ENCODE measurements at places on chromosomes 1 and 21.

- DNase-seq = no peak
These were observed 12.2 kb downstream of the METTL13 start for GRCh38 chr1:171793636-171794035.

GRCh38 chr1:109229531-109230127 lies 15.9 kb downstream of the SARS1 start:
- no peak for DNase-seq

- DNase-seq = no peak
These were observed 14.0 kb downstream of the JUN start for GRCh38 chr1:58769809-58770320.

- peak; percentile 38 for DNase-seq
These were observed 3.0 kb upstream of the TNFRSF4 start for GRCh38 chr1:1216770-1217620.

DNA sequence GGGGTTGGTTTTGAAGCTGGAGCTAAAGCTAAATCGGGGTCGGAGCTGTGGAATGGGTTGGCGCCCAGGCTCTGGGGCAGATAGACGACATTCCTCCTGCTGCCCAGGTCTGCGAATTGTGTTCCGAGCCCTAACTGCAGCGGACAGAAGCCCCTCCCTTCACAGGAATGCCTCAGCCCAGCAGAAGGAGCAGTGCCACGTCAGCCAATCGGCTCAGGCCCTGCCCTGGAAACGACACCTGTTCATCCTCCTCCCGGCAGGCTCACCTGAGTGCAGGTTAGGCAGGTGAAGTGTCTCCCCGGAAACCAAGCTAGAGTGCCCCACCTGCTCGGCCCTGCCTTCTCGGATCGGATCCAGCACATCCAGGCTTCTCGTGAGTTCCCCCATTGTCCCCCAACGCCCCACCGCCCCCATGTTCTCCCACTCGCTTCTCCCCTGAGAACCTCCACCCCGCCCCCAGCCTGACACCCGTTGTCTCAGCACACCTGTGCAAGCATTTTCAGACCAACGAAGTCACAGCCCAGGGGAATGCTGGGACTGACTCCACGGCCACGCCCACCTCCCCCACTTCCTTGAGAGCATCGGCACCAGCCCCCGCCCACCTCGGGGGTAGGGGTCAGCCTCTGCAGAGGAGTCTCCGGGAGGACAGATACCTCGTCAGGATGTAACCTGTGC lies 775 bp downstream of the TMEM125 start:
- DNase-seq = no peak

GRCh38 chr1:16251381-16251780 lies 14.4 kb upstream of the CPLANE2 start:
- DNase-seq = no peak

GRCh38 chr1:155125946-155126555 lies 1.6 kb upstream of the EFNA1 start:
- no peak for DNase-seq

- DNase-seq = no peak
These were observed 26.5 kb downstream of the OLIG1 start for GRCh38 chr21:33096426-33096825.

GRCh38 chr1:186948535-186948934 lies 119.8 kb downstream of the PLA2G4A start:
- no peak for DNase-seq

DNA sequence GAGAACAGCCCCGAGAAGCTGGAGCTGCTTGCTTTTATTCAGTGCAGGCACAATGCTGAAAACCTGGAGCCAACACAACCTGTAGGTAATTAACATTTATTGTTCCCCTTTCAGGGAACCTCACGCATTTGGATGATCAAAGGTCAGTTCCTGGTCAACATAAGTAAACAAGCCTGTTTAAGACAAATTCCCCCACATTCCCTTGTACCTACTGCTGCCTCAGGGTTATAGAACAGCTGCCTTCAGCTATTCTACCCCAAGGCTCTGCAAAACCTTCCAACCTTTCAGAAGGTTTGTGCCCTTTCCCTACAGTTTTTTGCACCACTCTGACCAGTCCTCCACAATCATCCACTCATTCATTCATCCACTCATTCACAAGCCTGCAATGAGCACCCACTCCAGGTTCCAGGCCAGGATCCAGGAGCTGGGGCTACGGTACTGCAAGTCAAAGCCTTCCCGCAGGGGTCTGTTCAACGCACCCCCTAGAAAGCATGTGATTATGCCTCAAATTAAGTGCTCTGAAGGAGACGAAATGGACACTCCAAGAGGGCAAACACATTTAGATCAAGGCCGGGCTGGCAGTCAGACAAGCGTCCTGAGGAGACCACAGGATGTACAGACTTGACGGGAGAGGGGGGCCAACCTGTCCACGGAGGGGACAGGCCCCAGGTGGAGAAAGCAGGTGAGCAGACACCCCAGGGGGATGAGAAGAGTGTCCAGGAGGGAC lies 683.9 kb downstream of the MATN1 start:
- no peak for DNase-seq

- DNase-seq = no peak
These were observed 204.5 kb downstream of the TM2D1 start for GRCh38 chr1:61520401-61520800.

DNA sequence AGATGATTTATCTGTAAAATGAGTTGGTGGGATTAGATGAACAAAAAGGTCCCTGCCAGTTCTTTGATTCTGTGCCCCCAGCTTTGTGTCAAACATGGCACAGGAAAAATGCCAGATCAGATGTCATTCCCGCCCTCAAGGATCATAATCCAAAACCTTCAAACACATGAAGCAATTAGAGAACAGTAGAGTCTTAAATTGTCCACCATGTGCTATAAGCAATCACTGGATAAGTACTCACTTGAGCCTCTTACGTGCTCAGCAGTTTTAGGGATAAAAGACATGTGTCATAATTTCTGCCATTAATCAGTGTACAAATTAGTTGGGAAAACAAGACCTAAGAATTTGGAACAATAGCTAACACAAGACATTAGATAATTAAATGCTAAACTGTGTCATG lies 15.4 kb upstream of the KIAA0040 start:
- no peak for DNase-seq

GRCh38 chr1:86150553-86151055 lies 6.0 kb downstream of the COL24A1 start:
- DNase-seq = no peak

DNA sequence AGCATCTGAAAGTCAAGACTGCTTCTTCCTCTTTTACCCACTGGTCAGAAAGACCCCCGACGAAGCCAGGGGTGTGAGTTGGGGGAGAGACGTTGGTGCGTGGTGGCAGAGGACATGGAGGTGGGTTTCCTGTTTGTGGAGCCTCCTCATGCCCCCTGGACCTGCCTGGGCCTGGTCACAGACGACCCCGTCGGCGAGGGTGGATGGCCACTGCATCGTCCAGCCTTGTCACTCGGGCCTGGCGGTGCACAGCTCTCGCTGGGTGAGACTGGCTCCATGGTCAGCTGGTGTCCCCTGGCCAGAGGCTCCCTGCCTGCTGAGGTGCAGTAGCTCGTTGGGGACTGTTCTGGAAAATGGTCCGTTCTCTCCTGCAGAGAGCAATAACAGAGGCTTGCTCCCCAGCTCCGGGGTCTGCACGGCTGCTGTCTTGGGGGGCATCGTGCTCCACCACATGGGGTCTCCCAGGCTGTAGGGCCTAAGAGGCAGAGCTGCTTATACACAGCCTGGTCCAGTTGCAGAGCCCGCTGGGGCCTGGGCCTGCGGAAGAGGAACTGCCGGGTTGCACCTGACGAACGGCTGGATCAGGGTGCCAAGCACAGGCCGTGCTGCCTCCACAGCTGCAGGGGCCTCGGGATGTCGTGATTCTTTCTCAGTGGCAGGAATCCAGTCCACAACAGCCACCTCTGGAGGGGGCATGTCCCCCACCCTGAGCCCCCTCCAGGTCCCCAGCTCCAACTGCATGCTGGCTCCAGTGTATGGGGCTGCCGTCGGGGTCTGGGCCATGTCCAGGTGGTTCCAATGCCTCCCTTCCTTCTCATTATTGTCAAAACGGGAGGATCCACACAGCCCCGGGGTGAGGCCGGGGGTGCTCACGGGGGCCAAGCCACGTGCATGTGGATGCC lies 18.0 kb upstream of the ACTRT2 start:
- no peak for DNase-seq

DNA sequence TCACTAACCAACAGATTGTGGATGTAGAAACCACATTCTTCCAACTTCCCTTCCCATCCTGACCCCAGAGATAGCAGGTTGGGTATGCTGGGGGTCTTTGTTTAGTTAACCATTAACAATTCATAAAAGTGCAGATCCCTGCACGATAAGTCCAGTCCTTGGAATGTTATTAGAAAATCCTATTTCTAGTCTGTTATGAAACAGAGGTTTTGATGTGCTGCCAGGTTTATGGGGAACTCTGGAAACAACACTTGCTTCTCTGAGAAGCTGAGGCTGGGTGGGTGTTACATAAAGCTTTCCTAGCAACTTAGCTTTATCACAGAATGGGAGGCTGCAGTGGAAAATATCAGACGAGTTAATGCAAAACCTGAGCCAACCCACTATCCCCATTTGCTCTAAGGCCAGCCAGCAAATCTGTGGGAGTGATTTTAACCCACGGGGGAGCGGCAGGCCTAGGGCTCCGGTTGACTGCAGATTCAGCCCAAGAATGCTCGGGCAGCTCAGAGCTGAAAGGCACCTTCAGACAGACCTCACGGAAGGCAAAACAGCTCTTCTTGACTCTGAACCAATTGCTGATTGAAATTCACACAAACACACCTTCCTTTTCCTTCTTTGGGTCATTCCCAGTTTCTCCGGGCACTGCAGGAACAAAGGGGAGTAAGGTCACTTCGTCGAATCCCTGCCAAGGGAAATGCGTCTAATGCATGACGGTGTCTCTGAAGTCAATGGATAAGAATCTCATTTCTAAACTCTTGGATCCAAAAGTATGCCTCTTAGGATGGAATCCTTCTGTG lies 111.7 kb upstream of the IRF2BP2 start:
- no peak for DNase-seq

DNA sequence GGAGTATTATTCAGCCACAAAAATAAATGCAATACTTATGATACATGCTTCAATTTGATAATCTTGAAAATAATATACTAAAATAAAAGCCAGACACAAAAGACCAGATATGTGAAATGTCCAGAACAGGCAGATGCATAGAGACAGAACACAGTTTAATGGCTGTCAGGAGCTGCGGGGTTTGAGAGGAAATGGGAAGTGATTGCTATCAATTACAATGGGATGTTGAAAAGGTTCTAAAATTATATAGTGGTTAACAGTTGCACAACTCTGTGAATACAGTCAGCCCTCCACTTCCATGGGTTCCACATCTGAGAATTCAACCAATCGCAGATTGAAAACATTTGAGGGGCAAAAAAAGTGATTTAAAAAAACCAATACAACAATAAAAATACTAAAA lies 54.0 kb downstream of the LTN1 start:
- DNase-seq = no peak

- no peak for DNase-seq
These were observed 351.1 kb downstream of the CAMTA1 start for GRCh38 chr1:7136166-7136953.

DNA sequence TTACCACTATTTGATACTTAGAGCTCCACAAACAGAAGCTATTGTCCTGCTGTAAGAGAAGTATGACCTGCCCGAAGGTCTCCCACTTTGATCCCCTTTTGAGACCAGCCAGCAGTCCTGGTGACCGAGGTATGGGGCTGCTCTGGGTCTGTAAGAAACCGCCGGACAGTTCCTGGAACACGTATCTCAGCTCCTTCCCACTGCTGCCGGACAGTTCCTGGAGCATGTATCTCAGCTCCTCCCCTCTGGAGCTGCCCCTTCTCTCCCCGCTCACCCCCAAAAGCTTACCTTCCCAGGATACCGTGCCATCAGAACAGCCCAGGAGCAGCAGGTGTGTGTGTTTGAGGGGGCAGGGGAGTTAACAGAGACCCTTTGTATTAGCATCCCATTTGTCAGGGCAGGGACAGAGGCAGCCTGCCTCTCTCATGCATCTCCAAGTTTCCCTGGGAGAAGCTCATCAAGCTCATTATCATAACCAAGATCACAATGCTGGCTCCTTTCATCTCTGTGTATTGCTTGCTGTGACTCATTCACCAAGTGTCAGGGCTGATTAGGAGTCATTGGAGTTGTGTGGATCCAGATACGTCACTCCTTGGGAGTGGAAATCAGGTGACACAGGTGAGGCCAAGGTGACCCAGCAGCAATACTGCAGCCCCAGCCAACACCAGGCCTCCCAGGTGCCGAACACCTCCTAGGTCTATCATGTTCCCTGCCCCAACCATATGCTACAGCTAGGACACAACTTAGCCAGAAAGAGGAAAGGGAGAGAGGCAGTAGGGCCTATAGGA lies 25.3 kb downstream of the OPTC start:
- no peak for DNase-seq

DNA sequence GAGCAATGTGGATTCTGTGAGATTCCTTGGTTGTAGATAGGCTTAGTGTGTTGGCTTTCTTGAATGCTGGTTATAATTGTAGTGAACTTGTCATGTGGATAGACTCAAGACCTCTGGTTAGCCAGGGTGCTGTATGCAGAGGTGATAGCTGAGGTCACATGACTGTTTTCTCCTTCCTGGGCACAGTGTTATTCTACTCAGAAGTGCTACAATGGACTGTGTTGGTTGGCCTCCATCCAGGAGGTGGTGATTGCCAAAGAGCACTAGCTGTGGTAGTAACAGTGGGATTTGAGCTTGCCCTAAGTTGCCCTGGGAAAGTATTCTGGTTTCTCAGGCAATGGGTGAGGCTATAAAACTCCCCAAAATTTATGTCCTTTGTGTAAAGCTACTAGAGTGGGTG lies 71.6 kb downstream of the SH3BGR start:
- DNase-seq = no peak

GRCh38 chr1:37688926-37689325 lies 3.4 kb upstream of the CDCA8 start:
- DNase-seq = no peak

- no peak for DNase-seq
These were observed 278.3 kb downstream of the ST6GALNAC3 start for GRCh38 chr1:76352741-76353435.

DNA sequence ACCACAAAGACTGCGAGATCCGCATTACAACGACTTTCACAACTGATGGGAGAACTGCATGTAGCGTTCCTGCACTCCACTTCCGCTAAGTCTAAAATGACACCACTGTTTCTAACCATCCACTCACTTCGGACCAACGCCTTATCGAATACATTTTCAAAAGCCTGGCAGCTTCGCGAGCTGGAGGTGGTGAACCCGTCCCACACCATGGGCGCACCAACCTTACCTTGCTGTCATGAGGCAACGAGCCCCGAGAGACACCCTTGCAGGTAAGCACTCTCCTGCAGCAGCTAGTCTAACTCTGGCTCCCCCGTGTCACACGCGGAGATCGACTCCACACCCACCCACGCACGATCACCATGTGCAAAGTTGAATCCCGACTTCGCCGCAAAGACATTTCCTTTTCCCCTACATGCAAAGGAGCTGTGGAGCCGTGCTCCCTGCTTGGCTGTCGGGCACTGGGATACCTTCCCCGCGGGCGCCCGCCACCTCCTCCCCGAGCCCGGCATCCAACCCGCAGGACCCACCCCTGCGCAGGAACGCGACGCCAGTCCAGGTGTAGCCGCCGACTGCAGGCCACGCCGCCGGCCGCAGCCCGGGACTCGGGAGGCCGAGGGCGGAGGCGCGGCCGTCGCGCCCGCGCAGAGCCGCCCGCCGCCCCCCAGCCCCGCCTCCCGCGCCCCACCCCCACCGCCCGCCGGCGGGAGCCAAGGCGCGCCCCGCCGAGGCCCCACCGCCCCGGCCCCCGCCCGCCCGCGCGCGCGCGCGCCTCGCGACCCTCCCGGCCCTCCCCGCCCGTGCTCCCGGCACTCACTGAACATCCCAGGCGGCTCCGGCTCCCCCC lies 629 bp downstream of the TAF5L start:
- peak; percentile 25 for DNase-seq

GRCh38 chr1:18556364-18556763 lies 74.3 kb upstream of the PAX7 start:
- DNase-seq = no peak
